GM06990 (cell line): ENCODE measurements at places on chromosomes 13 and 19.

DNA sequence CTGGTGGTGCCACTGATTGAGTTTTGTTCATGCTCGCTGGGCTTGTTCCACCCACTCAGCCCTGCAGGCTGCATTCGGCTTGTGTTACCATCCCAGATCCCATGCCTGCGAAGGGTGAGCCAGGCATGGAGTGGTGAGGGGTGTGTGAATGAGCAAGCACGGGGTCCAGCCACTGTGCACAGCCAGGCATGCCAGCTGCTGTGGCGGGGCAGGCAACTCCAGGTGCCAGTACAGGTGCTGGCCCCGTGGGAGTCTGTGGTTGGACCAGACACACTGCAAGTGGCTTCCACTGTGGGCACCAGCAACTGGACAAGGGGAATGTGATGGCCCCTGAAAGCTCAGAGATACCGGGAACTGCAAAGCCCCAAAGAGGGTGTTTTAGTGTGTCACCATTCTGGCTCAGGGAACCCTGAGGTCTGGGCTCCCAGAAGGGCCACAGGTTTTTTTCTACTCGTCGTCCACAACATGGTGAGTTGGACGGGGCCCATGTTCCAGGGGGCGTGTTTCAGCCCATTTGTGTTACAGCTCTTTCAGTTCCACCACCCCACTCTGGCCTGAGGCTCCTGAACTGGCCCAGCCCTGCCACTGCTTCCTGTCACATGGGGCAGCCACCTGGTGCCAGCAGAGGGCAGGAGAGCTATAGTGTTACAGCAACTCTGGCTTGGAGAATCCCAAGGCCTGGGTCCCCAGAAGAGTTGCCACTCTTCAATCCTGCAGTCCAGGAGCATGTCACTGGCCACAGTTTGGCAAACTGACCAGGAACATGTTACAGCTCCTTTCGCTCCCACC lies 217.0 kb upstream of the OBI1 start:
- DNase-seq = peak; percentile 17

- no peak for DNase-seq
Measured at GRCh38 chr13:23740002-23740401, 149.2 kb downstream of the MIPEP start.

DNA sequence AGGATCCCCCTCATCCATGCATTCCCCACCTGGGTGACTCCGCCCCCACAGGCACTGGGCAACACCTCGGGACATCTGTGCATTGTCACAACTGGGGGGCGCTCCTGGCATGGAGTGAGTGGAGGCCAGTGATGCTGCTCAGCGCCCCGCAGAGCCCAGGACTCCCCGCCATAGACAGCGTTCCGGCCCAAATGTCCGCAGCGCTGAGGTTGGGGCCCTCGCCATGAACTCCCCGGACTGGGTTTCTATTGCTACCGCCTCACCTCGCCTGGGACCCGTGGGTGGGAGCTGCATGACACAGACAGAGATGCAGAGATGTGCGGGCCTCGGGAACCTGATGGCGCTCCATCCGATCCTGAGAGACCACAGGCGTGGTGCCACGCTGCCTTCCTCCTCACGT lies 4.6 kb downstream of the FZR1 start:
- no peak for DNase-seq

DNA sequence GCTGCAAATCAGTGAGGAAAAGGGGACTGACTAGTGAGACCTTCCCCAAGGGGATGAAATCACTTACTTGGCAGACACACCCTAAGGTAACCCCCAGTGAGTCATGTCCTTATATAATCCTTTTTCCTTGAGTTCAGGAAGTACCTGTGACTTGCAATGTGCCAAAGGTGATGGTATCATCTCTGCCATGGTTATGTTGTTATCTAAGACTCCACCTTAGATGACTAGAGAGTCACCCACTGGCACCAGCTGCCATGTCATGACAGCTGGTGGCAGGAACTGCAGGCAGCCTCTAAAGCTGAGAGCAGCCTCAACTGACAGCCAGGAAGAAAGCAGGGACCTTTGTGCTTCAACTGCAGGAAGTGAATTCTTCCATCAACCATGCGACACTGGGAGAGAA lies 12.5 kb downstream of the PBX4 start:
- DNase-seq = no peak

DNA sequence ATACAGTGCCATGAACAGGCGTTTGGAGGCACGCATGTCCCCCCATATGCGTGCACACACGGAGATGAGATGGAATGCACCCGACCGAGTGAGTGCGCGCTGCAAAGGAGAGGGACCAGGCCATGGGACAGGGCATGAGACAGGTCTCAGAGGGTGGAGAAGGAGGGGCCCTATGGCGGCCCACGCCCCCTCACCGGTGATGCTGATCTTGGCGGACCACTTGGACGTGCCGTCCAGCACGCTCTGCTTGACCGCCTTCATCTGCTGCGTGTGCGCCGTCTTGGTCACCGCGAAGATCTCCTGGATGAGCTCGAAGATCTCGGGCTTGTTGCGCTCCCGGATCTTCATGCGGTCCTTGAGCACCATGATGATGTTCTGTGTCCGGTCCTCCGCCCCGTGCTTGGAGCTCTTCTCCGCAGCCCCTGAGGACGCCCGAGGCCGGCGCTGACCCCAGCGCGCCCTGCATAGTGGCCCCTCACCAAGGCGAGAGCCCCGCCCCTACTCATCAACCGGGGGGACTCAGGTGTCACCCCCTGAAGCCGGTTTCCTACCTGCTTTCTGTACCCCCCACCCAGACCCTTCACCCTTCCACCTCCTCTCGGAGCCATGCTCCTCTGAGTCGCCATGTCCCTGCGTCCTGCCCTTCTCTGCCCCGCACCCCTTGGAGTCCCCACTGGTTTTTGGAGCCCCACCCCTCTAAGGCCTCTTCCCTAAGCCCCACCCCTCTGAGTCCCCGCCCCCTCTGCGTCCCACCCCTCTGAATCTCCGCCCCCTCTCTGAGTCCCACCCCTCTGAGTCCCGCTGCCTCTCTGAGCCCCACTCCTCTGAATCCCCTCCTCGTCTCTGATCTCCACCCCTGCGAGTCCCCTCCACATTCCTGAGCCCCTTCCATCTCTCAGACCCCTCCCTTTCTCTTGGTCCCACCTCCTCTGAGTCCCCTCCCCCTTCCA lies 40.8 kb downstream of the UNC13A start:
- no peak for DNase-seq

- no peak for DNase-seq
Measured at GRCh38 chr13:59346999-59347723, 816.6 kb downstream of the DIAPH3 start.

- no peak for DNase-seq
Measured at GRCh38 chr13:58949646-58950045, 1214.1 kb downstream of the DIAPH3 start.

DNA sequence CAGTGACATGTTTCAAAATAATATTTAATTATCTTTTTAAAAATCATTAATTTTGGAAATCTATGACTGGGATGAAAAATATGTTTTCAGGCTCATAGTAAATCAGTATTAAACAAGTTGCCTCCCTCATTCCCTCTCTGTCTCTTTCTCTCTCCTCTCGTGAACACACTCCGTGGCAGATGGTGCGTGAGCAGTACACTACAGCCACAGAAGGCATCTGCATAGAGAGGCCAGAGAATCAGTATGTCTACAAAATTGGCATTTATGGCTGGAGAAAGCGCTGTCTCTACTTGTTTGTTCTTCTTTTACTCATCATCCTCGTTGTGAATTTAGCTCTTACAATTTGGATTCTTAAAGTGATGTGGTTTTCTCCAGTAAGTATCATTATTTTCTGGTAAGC lies 22.7 kb downstream of the SGCG start:
- no peak for DNase-seq

- DNase-seq = no peak
Measured at GRCh38 chr13:79861731-79862130, 380.8 kb downstream of the NDFIP2 start.

DNA sequence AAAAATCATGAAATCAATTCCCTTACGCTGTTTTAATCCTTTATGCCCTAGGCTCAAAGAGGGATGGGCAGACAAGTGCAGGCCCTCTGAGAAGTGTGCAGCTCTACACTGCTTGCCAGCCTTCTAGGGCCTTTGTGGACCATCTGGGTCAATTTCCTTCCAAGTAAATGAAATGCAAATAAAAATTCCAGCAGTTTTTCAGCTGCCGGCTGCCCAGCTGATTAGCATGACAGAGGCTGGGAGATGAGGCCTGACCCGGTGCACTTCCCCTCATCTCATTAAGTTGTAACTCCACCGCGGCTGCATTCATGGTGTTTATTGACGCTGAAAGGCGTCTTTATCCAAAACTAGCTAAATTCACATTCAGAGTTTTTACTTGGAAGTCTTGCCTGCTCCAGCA lies 47.5 kb upstream of the GSX1 start:
- no peak for DNase-seq

DNA sequence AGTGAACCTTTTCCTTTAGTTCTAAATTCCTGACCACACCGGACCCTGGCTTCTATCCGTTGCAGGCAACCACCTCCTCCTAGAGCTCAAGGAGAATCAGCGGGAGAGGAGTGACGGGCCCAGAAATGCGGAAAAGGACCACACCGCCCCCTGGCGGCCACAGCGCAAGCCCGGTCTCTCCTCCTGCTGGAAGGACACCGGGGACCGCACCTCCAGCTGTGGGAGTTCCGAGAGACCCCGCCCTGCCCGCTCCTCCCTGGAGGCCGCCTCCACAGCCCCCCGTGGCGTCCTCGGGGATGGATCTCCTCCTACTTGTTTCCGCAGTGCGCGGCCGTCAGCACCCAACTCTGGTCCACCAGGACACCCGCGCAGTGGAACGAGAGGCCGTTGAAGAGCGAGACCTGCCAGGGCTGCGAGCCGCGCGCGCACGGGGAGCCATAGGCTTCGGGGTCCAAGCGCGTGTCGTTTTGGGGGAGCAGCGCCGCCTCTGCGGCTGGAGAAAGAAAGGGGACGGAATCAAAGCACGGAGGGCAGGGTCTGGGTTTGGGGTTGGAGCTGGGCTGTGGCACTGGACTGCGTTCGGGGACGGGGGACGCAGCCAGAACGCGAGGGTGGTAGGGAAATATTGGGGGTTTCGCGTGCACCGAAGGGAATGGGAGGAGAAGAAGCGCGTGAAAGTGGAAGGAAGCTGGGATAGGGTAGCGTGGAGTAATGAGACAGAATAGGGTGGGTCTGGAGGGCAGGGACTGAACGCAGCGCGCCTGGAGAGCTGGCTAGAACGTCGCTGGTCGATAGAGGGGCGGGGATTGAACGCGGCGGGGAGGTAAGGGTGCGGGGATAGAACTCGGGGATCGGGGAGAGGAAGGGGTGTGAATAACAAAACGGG lies 2.5 kb downstream of the KLK10 start:
- DNase-seq = no peak

DNA sequence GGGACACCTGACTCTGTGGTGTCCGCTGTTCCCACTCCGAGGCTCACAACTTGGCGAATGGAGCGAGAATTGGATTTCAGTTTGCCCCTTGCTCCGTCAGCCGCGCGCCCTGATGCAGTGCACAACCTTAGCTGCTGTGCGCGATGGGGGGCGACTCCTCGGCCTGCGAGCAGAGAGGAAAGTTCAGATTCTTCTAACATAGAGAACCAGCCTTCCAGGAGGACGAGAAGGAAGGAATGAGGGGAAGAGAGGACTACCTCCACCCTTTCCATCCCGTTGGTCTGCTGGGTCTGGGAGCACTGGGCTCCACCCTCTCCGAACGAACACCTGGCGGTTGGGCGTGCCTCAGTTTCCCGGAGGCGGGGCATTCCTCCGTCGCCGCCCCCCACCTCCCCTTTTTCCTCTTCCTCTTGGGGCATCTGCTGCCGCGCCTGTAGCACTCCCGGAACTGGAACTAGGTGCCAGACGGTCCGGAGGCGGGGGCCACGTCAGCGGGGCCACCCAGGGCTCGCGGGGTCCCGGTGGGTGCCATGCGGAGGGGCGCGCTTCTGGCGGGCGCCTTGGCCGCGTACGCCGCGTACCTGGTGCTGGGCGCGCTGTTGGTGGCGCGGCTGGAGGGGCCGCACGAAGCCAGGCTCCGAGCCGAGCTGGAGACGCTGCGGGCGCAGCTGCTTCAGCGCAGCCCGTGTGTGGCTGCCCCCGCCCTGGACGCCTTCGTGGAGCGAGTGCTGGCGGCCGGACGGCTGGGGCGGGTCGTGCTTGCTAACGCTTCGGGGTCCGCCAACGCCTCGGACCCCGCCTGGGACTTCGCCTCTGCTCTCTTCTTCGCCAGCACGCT lies at the start of gene KCNK6:
Gene KCNK6, plus strand, starts transcription at position 425 of the 838 bp plus-strand sequence. Its CDS starts 106 bp downstream, at position 531.
- peak; percentile 31 for DNase-seq
